ENCODE measurements at places on chromosomes 3 and 15. TPM values are rescaled to one million over a fixed set of nuclear protein-coding genes. Genes with fewer than 3 reads are reported as not detected.

SCN11A gene
- not detected for total RNA-seq

TLR9 gene
- total RNA-seq = not detected

DCBLD2 gene
- 566 TPM for total RNA-seq

NXPE3 gene
- 14.7 TPM for total RNA-seq
